ENCODE measurements at places on chromosomes 13 and 19. TPM values are rescaled to one million over a fixed set of nuclear protein-coding genes. Genes with fewer than 3 reads are reported as not detected.

Gene C1QTNF9
- total RNA-seq: not detected

Gene LIG1
- total RNA-seq: 19.0 TPM

Gene IL12RB1
- total RNA-seq: 0.50 TPM

Gene OR7A5
- not detected for total RNA-seq

Gene SIN3B
- 80.0 TPM for total RNA-seq

Gene OR7C1
- total RNA-seq: not detected

DNA sequence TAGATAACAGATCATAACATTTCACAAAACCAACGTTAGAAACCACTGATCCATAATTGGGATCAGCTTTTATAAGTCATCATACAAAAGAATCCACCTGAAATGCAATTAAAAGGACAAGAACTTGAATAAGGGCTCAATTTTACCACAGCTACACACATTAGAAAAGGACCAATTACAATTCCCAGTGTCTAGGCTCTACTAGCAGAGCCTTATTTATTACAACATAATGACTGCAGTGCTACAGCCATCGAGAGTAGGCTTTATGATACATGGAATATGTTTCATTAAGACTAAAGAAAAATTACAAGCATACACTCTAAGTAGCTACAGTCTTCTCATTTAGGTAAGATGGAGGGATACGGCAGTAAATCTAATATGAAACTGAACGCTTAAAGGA lies 2.9 kb downstream of the RBM26 start:
- no peak for DNase-seq

- no peak for DNase-seq
Observed at GRCh38 chr13:40656358-40656757, 10.1 kb downstream of the FOXO1 start.

GRCh38 chr13:111251646-111252445 lies 68.6 kb upstream of the TEX29 start:
- DNase-seq: no peak

- no peak for DNase-seq
Observed at GRCh38 chr19:35140207-35140961, 1.8 kb downstream of the FXYD1 start.

DNA sequence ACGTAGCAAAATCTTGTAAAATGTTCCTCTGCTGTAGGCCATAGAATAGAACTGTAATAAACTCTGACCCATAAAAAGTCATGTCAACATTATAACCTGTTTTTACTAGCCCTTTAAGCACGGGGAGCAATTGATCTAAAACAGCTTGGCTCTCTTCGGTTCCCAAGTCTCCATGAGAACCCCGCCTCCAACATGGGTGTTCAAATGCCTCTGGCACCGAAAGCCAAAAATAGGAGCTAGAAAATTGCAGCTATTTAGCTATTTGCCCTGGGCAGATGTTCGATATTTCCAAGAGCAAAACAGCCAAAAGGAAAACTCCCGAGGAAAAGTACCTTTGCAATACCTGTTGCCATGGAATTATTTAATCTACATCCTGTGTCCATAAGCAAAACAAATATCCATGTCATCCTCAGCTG lies 563.1 kb downstream of the EFNB2 start:
- no peak for DNase-seq

DNA sequence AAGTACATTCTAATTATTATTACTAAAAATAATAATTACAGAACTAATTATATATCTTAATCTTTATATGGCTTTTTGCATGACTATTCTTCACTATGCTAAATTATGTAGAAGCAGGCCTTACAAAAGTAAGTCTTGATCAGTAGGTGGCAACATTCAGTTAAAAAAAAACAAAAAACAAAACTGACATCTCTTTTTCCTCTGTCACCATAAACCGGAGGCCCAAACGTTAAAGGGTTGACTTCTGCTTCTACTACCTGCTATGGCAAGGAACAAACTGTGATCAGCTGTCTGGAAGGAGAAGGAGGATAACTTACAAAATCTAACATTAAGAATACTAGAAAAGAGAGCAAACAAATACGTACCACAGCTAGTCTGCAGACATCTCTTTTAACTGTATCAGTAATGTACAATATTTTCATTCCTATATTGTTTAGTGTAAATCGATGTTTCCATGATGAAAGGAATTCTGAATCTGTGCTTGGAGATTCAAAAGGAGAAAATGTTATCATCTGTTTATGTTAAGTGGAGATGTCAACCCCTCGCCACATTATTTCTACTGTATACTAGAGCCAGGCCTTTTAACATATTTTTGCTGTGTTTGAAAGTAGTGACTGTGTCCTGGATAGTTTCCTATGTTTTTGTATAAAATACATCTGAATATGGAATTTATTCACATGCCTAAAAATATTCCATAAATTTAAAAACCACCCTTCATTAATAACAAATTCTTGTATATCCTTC lies 1525.4 kb downstream of the SLITRK1 start:
- DNase-seq: no peak

- DNase-seq: no peak
Observed at GRCh38 chr13:78934336-78934735, 275.4 kb upstream of the OBI1 start.

- DNase-seq: no peak
Observed at GRCh38 chr13:55155046-55155445, 1985.7 kb upstream of the PRR20A start.

GRCh38 chr19:38806371-38806770 lies 6.4 kb downstream of the LGALS4 start:
- no peak for DNase-seq

- DNase-seq: no peak
Observed at GRCh38 chr13:85853161-85853894, 54.1 kb upstream of the SLITRK6 start.

- no peak for DNase-seq
Observed at GRCh38 chr13:111969551-111970135, 97.3 kb upstream of the SOX1 start.

DNA sequence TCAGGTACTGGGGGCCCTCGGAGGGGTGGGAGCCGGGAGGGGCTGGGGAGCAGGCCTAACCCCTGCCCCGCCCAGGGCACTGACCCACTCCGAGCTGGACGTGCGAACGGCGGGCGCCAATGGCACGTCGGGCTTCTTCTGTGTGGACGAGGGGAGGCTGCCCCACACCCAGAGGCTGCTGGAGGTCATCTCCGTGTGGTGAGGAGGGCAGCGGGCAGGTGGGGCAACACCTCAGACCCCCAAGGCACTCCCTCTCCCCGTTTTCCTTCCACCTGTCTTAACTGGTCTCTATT lies 18.2 kb downstream of the HPN start:
- no peak for DNase-seq

DNA sequence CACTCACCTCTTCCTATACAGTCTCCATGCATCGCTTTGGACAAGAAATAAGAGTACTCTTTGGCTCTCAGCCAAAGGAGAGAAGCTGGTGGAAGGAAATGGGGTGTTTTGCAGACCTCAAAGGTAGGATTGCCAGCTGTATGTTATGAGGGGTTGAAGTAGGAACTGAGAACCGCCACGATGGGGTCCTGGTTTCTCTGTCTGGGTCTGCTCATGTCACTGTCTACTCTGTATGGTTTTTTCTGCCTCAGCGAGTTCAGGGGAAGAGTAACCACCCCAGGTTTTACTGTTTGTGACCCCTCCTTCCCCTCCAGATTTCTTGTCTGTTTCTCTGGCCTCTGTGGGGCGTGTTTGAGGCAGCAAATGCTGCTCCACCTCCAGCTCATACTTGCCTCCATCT lies 4.1 kb downstream of the ZNF805 start:
- DNase-seq: no peak

GRCh38 chr19:3603121-3603811 lies 3.4 kb downstream of the TBXA2R start:
- no peak for DNase-seq

DNA sequence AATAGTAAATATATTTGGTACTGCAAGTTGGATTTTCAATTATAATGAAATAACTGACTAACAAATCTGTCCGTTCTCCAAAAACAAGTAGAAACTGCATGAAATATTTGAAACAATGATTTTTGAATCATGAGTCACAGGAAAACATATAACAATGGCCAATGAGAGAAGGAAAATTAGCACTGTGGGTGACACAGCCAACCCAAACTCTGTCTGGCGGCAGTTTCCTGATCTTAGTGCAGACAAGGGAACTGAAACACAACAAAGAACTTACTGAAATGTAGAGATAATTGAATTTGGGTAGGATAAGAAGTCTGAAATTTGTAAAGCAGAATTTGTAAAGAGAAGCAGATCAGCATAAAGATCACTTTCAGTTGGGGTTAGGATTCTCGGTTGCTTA lies 2743.3 kb upstream of the PCDH20 start:
- DNase-seq: no peak

- DNase-seq: no peak
Observed at GRCh38 chr13:47903836-47904235, 97.2 kb downstream of the SUCLA2 start.

GRCh38 chr13:47087241-47087640 lies 190.4 kb upstream of the HTR2A start:
- DNase-seq: no peak

- DNase-seq: no peak
Observed at GRCh38 chr19:2077833-2078619, 18.1 kb downstream of the MOB3A start.

DNA sequence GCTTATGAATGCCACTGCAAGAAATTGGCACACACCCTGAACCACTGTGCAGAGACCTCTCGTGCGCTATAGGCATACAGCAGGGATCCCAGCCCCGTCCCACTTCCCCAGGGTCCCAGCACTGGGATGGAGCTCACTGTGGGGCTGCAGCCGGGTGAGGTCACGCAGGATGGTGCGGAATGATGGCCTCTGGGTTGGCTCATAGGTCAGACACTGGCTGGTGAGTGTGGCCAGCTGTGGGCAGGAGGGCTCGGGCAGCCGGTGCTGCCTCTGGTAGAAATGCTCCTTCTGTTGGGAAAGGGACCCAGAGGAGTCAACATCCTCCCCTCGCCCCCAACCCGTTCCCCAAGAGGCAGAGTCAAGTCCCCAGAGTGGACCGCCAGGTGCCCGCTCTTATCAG lies 17.0 kb upstream of the ICAM3 start:
- no peak for DNase-seq

DNA sequence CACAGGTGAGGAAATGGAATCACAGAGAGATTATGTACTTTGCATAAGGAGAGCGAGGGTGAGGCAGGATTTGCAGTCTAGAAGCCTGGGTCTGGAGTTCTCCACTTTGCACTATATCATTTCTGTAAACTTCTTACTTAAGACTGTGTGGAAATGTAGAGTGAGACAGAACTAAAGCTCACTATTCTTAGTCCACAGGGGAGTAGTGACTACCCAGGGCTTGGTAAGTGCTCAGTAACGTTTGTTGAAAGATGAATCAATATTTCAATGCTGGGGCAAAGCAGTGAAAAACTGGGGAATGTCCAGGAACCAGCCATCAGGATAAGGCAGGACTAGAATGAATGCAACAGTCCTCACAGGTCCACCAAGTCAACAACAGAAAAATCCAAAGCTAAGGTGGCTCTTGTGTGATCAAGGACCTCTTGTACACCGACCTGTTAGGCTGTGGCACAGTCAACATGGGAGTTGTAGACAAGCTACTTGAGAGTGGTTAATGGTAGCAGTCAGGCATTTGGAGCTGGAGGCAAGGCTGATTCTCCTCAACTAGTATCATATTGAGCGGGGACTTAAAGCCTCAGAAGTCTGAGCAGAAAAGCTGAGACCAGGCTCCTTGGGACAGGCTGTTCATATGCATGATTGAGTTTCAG lies 929 bp upstream of the TNFSF13B start:
- DNase-seq: no peak

- DNase-seq: no peak
Observed at GRCh38 chr13:93080587-93080986, 146.0 kb upstream of the GPC6 start.

DNA sequence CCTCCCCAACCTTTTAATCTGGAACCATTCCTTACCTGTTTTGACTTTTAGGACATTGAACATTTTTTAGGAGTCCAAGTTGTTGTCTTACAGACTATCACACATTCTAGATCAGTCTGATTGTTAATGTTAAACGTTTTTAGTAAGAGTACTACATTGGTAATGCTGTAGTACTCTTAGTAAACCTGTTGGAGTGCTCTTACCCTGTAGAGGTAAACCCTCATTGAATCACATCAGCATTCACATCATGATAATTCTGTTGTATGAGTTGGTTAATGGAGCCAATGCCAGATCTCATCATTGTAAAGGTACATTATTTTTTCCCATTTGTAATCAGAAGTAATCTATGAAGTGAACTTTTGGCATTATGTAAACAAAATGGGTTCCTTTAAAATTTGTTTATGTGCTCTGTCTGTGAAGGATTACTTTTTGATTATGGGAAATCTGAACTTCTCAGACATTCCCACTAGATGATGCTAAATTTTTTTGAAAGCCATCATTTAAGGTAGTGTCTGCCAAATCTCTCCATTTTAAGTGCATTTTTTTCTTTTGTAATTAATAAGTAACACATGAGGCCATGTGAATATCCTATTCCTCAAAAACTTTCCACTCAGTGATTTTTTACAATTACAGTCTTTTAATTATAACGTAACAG lies 55.2 kb downstream of the VWA8 start:
- DNase-seq: no peak

DNA sequence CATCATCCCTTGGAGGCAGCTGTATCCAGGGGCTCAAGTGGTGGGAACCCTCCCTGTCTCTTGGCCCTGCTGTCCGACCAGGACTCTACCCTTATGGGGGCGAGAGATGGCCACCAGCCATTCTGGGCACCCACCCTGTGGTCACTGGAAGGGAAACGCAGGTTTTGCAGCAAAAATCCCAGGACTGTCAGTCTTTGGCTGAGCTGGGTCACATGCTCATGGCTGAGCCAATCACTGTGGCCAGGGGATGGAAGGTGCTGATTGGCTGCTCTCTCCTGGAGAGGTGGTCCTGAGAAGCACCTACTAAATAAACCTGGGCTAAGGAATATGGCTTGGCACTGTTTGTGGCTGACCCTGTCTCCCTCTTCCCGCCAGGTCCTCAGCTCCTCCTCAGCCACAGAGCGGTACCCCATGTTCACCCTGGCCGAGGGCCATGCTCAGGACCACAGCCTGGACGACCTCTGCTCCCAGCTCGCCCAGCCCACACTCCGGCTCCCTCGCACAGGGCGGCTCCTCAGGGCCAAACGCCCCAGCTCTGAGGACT lies 8.9 kb downstream of the ATG4D start:
- no peak for DNase-seq

GRCh38 chr13:110044551-110045111 lies 258.2 kb upstream of the IRS2 start:
- DNase-seq: no peak

DNA sequence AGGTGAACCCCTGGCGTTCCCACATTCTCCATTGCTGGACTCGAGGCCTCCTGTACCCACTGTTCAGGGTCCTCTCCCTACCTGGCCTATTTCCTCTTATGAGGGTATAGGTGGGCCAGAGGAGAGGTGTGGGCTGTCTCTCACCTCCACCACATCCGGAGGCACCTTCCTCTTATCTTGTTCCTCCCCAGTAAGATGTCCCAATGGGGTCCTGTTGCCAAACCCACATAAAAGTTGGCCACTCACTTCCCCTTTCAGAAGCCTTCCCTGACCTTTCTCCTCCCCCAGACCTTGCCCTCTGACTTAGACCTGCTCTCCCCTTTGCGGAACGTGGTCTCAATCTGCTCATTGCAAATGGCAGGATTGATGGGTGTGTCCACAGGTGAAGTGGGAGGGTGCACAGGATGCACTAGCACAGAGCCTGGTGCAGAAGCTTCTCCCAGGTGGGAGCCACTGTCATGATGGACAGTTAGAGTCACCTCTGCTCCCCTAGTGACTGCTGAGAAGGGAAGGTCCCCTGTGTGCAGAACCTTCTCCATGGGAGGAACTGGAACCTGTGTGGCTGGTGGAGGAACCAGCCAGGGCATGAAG lies 1.3 kb downstream of the CYP4F3 start:
- peak; percentile 60 for DNase-seq

All from osteocyte (in vitro differentiated cells).